Activated B cell treated with CpG ODN at 0.5 μM for 24 hours (primary cell): ENCODE measurements at places on chromosomes 1 and 21. TPM values are rescaled to one million over a fixed set of nuclear protein-coding genes. Genes with fewer than 3 reads are reported as not detected.

The ATAD3B gene
- total RNA-seq = 47.4 and 49.5 TPM in 2 replicates

The TRNP1 gene
- 0.24 and 0.44 TPM in 2 replicates for total RNA-seq

The RGS13 gene
- total RNA-seq = 0.49 and 0.60 TPM in 2 replicates

DNA sequence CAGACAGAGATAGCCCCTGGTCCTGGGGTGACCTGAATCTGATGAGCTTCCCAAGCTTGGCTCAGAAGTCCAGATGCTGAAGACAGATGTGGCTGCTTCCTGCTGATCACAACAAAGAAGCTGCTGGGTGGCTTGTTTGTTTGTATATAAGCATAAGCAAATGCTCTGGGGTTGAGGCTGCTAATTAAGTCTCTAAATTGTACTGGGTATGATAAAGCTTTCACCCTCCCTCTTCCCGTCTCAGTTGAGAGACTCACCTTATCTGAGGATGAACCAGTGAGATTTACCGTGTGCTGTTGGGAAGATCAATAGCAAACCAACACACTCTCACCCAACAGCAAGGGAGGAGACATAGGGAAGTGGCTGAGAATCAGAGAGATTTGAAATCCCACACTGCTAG lies 42.0 kb downstream of the DAB1 start:
- DNase-seq = no peak

DNA sequence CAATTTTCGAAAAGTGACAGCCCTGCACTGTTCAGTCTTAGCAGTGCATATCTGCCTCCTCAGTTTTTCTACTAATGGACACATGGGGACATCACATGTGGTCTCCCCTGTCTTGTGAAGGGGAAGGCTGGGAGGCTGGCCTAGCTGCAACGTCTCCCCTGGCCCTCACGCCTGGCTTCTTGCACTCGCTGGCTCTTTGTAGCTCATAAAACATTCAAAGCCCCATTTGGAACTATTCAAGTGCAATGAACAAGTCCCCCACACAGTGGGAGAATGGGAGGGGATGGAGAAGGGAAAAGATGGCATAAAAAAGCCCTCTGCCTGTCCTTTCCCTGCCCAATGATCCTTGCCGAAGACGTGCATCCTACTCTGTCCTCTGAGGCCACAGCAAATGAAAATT lies 73.6 kb downstream of the PGBD5 start:
- DNase-seq = no peak

DNA sequence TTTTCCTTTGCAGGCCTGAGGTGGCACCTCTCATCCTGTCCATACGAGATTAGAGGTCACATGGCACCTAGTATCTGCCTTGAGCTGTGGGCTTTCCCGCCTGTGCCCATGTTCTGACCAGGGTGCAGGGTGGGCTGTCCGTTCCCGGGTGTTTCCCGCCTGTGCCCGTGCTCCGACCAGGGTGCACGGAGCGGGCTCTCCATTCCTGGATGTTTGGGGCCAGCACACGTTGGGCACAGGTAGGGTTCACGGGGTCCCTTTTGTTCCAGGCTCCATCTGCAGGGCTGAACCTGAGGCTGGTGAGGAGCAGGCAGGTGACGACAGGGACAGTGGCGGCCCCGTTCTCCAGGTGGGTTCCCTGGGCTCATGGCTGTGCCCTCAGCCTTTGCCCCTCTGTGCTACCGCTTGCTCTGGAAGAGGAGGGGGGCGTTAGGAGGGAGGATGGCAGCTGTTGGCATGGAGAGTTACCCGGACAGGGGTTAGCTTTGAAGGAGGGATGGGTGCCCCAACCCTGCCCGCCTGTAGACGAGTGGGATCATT lies 10.0 kb downstream of the RRP1 start:
- no peak for DNase-seq

GRCh38 chr1:79852004-79852403 lies 845.5 kb upstream of the ADGRL4 start:
- DNase-seq = no peak
